ENCODE measurements at places on chromosomes 7 and 10.

DNA sequence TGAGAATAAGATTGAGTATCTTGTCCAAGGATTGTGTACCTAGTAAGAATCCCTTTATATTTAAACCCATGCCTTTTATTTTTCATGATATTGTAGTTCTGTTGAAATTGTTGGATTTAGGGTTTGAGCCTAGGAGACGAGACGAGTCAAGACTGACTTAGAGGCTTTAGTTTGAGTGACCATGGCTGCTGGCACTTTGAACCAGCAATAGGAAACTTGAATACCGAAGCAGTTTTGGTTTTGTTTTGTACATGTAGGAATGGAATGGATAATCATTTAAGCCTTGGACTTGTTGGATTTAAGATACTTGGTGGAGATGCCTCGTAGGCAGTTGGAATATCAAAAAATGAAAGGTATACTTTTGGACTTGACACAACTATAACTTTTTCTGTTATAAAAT is 229.0 kb downstream of the BICC1 start:
- no peak for DNase-seq

DNA sequence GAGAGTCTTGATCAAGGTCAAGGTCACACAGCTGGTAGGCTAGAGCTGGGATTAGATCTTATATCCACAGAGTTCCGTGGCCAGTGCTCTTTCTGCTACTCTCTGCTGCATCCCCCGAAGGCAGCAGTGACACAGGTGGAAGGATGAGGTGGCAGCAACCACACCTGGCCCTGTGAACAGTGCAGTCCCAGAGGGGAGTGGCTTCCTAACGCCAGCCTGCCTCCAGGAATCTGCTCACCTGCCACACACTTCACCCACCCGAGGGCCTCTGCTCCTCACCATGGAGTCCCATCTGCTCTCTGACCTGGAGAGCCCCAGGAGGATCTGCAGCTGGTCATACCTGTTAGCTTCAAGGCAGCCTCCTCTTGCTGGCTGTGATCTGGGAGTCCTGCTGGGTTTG is 484.2 kb downstream of the PLXNA4 start:
- no peak for DNase-seq

DNA sequence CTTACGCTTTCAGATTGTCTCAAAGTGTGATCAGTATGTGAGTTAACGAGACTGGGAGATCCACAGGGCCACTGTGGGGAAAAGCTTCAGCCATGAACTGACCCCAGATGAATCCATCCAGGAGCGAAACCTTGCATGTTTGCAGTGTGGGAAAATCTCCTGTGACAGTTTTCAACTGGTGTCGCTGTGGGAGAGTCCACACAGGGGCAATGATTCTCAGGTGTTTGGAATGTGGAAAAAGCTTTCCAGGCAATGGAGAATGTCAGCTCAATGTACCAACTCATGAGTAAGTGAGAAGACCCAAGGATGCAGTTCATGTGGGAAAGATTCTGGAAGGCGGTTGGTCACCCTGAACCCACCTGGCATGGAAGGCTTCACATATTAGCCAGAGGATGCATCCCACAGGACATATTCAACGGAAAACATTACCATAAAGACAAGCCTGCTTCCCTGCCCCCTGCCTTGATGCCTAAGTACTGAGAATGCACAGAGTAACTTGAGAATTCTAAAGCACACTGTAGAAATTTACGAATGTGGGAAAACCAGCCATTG is 204.1 kb upstream of the BMPER start:
- DNase-seq: no peak

- DNase-seq: no peak
These were observed 57.7 kb upstream of the ZNRF2 start for GRCh38 chr7:30226614-30227268.

DNA sequence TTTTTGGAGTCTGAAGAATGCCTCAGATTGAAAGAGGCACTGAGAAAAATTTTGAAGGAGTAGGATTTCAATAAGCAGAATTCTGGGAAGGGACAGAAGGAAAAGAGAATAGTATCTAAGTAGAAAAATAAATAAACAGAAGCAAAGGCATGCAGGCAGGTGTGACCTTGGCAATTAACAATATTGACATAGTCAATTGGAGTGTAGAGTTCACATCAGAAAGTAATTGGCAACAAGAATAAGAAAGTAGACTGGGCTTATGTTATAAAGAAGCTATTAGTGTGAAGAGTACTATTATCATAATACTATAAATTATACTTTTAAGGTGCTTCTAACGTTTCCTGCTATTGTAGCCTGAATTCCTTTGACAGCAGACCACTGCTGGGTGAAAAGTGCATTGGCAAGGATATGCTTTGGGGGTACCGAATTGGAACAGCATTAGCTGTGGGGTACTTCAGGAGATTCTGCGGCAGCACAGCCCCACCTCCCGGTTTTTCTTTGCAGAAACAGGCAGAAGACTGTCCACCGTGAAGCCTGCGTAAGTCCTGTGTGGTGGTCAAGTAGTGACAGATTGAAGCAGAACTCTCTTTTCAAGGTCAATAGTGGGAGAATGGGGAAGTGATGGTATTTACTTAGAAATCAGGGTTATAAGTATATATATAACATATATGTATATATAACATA is 357.0 kb downstream of the THSD7A start:
- DNase-seq: no peak

- no peak for DNase-seq
These were observed 21.5 kb downstream of the GET4 start for GRCh38 chr7:897771-898376.

DNA sequence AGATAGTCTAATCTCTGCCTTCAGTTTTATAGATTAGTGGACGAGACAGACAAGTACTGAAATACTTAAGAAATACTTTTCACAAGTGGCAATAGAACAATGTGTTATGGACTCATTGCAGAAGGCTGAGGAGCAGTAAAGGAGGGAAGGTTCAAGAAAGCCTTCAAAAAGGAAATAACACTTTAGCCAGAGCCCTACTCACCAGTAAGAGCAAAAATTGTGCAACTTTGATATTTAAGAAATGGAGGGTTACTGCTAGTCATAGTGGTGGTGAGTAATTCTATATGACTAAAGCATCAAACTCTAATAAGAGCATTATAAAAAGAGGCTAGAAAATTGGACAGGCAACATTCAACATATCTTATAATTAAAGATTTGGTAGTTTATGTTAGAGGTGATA is 28.8 kb downstream of the PTPN12 start:
- no peak for DNase-seq

DNA sequence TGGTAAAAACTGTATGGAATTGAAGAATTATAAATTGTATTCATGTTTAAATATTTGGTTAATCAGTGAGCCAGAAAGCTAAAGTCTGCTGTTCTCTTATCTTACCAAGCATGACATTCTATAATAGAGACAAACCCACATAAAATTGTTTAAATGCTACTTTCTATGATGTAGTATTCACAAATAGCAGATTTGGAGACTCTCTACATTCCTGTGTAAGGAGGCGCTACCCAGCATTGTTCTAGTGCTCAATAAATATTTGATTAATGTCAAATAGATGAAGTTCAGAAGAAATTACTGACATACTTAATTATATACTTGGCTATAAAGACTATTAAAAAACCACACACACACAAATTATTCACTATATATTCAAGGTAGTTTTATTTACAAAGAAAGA is 49.8 kb downstream of the DOCK4 start:
- DNase-seq: no peak

- DNase-seq: no peak
These were observed 754.6 kb downstream of the REEP3 start for GRCh38 chr10:64275774-64276173.

DNA sequence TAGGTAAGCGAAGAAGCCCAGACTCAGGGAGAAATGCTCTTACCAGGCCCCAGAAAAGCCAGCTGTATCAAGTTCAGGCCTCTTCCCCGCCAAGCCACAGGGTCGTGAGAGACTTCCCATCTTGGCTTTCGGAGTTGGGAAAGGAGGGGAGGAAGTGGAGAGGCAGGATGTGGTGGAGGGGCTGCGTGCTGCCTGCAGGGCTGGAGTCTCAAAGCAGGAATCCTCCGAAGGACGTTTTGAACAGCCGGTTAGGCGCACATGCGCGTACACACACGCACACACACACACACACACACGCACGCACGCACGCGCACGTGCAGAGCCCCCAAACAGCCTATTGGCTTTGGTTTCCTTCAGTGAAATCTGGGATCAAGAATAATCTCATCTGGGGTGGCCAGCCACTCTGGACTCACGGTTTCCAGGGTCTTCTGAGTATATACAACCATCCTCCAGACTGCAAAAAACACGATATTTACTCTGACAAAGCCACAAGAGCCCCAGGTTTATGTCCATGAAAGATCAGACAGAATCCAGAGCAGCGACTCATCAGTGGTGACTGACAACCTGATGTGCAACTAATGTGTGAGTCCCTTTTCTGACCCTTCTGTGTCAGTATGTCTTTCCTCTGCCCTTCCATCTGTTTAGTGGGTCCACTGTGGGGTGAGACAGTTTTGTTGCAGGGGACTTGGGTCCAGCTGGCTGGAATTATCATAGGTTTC is 115.0 kb upstream of the ZNF438 start:
- DNase-seq: no peak

Measured in naive B cell (primary cell).